ENCODE measurements at places on chromosomes 12 and 14. TPM values are rescaled to one million over a fixed set of nuclear protein-coding genes. Genes with fewer than 3 reads are reported as not detected.

DNA sequence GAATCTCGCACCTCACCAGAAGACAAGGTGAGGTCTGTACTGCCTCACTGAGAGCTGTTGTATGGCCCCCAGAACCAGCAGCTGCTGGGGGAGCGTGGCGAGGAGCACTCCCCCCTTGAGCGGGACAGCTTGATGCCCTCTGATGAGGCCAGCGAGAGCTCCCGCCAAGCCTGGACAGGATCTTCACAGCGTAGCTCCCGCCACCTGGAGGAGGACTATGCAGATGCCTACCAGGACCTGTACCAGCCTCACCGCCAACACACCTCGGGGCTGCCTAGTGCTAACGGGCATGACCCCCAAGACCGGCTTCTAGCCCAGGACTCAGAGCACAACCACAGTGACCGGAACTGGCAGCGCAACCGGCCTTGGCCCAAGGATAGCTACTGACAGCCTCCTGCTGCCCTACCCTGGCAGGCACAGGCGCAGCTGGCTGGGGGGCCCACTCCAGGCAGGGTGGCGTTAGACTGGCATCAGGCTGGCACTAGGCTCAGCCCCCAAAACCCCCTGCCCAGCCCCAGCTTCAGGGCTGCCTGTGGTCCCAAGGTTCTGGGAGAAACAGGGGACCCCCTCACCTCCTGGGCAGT, 9.3 kb downstream of the CACNB3 start:
- H3K27ac ChIP-seq: no peak overlapping the region
- no peaks in the 10 kb centered on the region for H3K27me3 ChIP-seq
- no peak overlapping the region for H3K4me3 ChIP-seq
- DNase-seq: no peak

DNA sequence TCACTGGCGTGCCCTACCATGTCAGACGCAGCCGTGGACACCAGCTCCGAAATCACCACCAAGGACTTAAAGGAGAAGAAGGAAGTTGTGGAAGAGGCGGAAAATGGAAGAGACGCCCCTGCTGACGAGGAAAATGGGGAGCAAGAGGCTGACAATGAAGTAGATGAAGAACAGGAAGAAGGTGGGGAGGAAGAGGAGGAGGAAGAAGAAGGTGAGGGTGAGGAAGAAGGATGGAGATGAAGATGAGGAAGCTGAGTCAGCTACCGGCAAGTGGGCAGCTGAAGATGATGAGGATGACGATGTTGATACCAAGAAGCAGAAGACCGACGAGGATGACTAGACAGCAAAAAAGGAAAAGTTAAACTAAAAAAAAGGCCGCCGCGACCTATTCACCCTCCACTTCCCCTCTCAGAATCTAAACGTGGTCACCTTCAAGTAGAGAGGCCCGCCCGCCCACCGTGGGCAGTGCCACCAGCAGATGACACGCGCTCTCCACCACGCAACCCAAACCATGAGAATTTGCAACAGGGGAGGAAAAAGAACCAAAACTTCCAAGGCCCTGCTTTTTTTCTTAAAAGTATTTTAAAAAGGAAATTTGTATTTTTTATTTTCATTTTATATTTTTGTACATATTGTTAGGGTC, 13.2 kb downstream of the TRIP11 start:
- peaks cover 17% of the 10 kb centered on the region for H3K36me3 ChIP-seq
- no peaks in the 10 kb centered on the region for H3K4me1 ChIP-seq
- no peak overlapping the region for H3K4me3 ChIP-seq

DNA sequence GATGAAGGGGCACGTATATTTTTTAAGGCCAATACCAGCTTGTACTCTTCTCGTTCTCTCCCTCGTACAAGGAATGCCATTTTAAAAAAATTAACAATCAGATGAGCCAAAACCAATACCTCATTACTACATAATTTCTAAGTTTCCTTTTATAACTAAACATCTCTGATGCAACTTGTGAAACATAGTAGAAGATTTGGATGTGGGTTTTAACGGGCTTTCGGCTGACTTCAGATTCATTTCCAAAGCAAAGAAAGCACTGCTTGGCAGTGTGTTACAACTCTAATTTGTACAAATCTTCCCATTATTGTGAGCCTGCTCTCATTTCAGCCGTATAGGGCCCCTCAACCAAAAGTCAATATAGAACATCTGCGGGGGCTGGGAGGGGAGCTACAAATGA, 99.1 kb upstream of the TMCC3 start:
- no peaks in the 10 kb centered on the region for H3K4me1 ChIP-seq
- H3K27me3 ChIP-seq: no peaks in the 10 kb centered on the region
- no peaks in the 10 kb centered on the region for H3K36me3 ChIP-seq
- DNase-seq: no peak

The BBOF1 gene
- 0.66 TPM for total RNA-seq

The BMAL2 gene
- total RNA-seq: 23.1 TPM
